ENCODE measurements at places on chromosomes 7 and 10.

DNA sequence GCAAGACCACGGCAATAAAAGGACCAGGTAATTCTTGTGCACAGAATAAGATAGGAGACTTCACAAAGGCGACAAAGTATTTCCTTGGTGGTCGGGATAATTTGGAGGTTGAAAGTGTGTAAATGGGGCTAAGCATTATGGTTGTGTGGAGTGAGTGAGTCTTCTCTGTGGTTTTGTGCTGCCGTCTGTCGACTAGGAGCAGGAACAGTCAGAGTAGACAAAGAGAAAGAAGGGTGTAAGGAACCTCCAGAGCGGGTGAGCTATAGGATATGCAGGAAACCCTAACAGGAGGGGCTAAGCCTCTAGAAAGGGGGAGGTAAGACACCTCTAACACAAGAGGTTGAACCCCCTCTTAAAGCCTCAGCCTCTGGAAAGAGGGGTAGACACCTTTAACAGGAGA, 201.6 kb downstream of the SH2D4B start:
- no peak for DNase-seq

DNA sequence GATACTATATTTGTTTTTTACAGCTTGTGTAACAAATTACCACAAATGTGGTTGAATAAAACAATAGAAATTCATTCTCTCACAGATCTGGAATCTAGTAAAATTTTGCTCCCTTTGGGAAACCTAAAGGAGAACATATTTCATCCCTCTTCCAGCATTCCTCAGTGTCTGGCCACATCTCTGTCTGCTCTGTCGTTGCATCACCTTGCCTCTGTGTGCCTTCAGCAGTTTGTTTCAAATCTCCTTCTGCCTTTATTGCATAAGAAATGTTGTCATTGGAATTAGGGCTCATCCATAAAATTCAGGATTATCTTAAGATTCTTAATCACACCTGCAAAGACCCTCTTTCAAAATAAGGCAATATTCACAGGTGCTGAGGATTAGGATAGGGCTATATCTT, 14.5 kb downstream of the OR2A14 start:
- no peak for DNase-seq

- no peak for DNase-seq
These were observed 471.1 kb upstream of the GALNT17 start for GRCh38 chr7:70660819-70661191.

- DNase-seq = no peak
These were observed 162.0 kb downstream of the SEMA3E start for GRCh38 chr7:83486957-83487356.

DNA sequence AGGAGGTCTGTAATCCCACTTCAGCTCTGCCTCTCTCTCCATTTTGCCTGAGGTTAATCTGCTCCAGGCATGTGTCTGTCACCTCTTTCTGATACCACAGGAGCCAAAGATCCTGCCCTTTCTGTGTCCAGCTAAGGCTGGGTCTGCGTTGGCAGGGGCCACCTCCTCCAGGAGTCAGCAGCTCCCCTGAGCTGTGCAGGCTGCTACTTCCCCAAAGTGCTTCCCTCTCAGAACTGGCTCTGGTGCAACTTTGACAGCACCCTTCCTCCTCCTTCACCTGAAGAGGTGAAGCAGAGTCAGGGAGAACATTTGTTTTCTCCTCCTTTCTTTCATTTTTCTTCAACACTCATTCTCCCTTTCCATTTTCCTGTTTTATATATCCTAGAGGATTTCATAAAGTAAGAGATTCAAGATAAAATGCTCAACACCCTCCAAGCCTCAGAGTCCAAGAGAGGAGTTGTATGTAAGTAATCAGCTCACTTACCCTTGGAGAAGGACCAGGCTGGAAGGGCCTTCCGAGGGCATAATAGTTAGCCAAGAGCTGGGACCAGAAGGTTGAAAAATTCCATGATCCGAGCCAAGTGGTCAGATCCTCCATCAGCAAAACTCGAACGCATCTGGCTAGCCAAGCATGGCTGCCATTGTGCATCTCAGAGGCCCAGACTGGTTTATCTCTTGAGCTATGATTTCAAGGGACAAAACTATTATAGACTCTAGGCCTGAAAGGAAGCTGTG, 257.3 kb downstream of the PTEN start:
- DNase-seq = no peak

GRCh38 chr7:124152859-124153692, 120.2 kb upstream of the TMEM229A start:
- peak; percentile 76 for DNase-seq

DNA sequence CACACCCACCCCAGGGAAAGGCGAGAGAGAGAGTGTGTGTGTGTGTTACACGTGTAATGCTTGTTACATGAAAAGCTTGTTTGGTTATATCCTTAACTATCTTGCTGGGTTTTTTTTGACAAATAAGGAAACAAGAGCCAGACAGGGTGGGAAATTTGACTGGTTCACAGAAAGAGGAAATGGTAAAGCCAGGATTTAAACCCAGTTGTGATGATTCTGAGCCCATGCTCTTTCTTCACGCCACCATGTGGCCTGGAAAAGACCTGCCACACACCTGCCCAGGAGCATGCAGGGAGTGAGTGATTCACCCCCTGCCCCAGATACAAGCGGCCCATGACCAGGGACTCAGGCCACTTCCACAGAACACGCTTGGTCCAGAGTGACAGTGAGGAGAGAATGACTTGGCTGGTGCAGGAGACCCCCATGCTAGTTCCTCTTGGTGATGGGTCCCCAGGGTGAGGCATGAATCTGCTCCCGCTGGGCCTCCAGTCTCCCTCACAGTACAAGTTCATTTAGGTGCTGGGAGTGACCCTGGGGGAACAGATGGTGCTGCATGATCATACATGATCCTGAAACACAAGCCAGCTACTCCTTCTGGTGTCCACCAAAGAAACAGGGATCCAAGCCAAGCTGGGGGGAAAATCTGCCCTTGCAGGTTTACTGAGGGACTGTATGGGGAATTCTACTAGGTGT, 21.0 kb upstream of the EIF5AL1 start:
- DNase-seq = no peak

DNA sequence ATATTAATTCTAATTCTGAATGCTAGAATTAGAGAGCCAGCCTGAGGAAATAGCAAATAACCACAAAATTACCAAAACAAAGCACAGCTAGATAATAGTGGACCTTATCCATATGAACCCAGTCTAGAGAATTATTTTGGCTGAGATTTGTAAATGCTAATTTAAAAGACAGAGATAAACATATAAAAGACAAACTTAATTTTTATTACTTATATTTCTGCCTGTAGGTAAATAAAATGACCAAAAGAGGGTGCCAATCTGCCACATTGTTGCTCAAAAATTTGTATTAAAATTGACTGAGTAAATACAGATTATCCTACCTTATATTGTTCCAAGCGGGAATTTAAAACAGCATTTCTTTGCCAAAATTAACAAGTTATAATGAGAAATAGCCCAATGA, 20.2 kb downstream of the RTKN2 start:
- no peak for DNase-seq
